Muscle of leg (tissue), 16 donors: ENCODE measurements at places on chromosomes 5 and 9. TPM values are rescaled to one million over a fixed set of nuclear protein-coding genes. Genes with fewer than 3 reads are reported as not detected.

GRCh38 chr5:14507156-14507941, 74.2 kb upstream of the OTULINL start:
- no peak for DNase-seq

Gene SV2C
- under 0.01 TPM for total RNA-seq

Gene TNC
- 28.4 TPM for total RNA-seq

- no peak for DNase-seq
Observed at GRCh38 chr5:29382780-29383179, 1810.7 kb upstream of the CDH6 start.

Gene CHSY3
- total RNA-seq = 6.3 TPM

GRCh38 chr5:157926977-157927376, 68.0 kb upstream of the CLINT1 start:
- peak; percentile 55 for DNase-seq

DNA sequence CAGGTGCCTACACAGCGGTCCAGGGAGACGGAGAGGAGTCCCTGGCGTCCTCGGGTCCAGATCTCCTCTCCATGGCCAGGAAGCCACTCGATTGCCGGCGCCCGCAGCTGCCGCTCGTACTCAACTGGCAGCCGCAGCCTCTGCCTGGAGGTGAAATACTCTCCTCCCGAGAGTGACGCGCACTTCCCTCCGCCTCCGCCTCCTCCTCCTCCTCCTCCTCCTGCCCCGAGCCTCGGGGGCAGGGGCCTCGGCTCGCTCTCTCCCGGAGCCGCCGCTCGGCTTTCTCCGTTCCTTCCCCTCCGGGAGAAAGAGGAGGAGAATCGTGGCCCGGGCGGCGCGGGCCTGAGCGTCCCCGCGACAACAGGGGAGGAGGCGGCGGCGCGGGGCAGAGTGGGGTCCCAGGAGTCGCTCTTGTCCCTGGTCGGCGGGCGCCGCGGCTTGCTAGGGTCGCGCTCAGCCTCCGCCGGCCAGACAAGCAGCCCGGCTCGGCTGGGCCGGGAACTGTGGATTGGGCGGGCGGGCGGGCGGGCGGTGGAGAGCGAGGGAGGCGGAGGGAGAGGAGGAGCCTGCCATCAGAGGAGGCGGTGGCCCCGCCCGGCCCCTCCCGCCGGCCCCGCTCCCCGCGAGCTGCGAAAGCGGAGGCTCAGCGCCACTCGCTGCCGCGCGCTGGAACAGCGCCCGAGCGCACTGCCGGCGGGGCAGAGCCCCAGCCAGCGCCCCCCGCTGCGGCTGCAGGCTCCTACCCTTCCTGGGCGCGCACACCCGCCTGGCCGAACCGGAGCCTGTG, at the start of gene CEMIP2:
Gene CEMIP2 (minus strand): TSS at position 126 of the 787 bp plus-strand sequence. CDS start 18,140 bp downstream, outside the sequence.
- peak; percentile 96 for DNase-seq

Gene ZNF622
- total RNA-seq = 23.1 TPM

GRCh38 chr5:53900677-53901076, 340.2 kb downstream of the NDUFS4 start:
- no peak for DNase-seq

Gene HMGCR
- 14.0 TPM for total RNA-seq

DNA sequence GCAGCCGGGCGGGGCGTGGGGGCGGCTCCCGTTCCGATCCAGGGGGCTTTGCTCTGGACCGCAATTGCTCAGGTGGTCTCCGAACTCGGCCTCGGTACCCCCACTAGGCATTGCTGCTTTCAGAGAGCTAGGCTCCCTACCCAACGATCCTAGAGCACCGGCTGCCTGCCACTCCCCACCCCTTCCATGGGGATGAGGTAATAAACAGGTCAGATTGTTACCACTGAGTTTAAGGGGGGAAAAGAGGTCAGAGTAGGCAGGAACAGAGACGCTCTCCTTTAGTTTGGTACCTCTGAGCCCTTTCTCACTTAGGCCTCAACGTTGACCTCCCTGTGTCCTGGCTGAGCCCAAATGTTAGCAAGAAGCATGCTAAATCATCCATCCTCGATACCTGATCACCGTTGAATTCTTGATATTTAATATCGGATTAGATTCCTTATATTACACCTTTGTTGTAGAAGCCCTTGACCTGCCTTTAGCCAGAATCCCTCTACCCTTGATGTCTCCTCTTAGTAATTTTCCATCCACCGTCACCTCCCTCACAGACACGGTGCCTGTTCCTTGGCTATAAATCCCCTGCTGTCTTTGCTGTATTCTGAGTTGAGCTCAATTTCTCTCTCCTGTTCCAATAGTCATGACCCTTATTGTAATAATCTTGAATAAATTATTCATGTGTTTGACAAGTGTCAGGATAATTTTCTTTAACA, 588 bp upstream of the PLPP1 start:
- no peak for DNase-seq

Gene PRDM9
- not detected for total RNA-seq

Gene INSYN2B
- total RNA-seq = 0.04 TPM

Gene WNT8A
- not detected for total RNA-seq

GRCh38 chr5:150026682-150027172, 26.2 kb downstream of the HMGXB3 start:
- no peak for DNase-seq

- no peak for DNase-seq
Observed at GRCh38 chr5:135250671-135251070, 148.4 kb downstream of the MACROH2A1 start.

DNA sequence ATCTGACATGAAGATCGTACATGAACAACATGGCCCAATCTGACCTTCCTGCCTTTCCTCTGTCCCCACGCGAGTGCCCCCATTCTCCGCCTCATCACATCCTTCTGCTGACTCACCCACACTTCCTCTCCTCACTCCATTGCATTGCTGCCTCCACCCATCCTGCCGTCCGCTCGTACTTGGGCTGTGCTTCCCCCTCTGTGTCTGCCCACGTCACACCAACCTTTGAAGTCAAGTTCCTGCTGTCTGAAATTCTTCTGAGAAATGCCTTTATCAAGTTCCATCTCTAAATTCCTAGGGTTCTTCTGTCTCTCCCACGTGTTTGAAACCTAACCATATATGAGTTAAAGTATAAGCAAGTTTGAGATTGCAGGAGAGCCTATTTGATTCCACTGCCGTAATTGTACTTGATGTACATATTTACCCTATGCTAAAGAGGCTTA, 18.0 kb upstream of the STARD4 start:
- DNase-seq = peak; percentile 64

- DNase-seq = no peak
Observed at GRCh38 chr5:142170254-142170953, 61.8 kb downstream of the NDFIP1 start.

DNA sequence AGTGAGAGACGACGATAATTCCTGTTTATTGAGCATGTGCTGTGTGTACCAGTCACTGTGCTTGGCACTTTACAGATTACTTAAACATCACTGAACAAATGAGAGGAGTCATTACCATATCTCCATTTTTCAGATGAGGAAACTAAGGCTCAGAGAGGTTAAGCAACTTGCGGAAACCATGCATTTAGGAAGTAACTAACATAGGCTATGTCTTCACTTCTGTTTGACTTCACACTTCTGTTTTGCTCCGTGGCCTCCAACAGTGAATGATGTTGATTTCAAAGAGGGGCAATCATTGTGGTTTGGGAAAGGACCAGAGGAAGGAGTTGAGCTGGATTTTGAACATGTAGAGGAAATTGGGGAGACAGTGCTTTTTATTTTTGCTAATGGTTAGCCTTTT, 16.7 kb downstream of the GCNT1 start:
- no peak for DNase-seq

Gene ACTBL2
- total RNA-seq = not detected

GRCh38 chr9:89252651-89253267, 58.2 kb upstream of the CKS2 start:
- peak; percentile 23 for DNase-seq

Gene MYOZ3
- 7.7 TPM for total RNA-seq

- DNase-seq = no peak
Observed at GRCh38 chr9:116479967-116480366, 207.1 kb upstream of the TRIM32 start.

Gene ZNF483
- 3.1 TPM for total RNA-seq

GRCh38 chr9:100426530-100427365, at the start of gene MSANTD3:
Gene MSANTD3, plus strand, starts transcription at chr9:100427143. Its CDS starts 14,796 bp downstream, at chr9:100441939.
- peak; percentile 81 for DNase-seq

DNA sequence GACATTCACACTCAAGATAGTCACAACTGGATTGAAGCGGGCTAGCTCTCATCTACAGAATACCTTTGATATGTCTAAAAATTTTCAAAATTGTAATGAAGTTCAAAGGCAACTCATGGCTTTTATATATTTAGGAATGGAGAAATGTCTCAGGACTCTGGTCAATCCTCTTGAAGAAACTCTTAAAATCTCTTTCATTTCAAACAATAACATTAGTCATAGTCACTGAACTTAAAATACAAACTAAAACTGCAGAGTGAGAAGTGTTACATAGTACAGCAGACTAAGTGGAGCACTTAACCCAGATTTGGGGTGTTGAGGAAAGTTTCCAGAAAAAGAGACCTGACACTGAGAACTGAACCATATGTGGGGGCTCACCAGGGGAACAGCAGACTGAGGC, 20.7 kb downstream of the FANCC start:
- no peak for DNase-seq

DNA sequence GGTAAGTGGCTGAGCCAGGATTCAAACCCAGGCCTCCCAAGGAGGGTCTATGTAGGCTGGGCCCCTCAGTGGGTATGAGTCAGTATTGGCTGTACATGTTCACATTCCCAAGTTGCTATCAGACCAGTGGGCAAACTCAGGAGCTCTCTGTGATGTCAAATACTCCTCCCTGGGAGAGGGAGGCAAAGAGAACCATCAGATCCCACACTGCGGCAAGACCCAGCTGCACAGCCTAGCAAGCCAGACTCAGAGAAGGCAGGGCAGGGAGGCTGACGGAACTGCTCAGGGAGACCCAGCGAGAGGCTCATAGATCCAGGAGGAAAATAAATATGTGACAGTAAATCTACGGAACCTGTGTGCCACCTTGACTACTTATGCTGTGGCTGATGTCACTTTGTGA, 42.6 kb upstream of the SAP30L start:
- no peak for DNase-seq

DNA sequence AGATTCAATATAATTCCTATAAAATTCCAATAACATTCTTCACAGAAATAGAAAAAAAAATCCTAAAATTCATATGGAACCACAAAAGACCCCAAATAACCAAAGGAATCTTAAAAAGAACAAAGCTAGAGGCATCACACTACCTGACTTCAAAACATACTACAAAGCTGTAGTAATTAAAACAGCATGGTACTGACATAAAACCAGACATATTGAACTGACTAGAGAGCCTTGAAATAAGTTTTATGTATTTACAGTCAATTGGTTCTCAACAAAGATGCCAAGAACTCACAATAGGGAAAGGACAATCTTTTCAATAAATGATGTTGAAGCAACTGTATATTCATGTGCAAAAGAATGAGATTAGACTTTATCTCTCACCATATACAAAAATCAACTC, 36.9 kb downstream of the BTNL9 start:
- no peak for DNase-seq

DNA sequence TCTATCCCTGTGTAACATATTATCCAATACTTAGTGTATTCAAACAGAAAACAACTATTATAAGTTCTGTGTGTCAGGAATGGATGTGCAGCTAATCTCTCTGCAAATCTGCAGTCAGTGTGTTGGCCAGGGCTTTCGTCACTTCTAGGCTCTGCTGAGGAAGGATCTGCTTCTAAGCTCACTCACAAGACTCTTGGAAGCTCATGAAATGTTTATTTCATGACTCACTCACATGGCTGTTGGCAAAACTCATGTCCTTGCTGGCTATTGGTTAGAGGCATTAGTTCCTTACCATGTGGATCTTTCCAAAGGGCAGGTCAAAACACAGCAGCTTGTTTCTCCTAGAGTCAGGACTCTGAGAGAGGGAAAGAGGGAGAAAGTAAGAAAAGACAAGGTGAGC, 367.4 kb upstream of the SMARCA2 start:
- DNase-seq = peak; percentile 70

DNA sequence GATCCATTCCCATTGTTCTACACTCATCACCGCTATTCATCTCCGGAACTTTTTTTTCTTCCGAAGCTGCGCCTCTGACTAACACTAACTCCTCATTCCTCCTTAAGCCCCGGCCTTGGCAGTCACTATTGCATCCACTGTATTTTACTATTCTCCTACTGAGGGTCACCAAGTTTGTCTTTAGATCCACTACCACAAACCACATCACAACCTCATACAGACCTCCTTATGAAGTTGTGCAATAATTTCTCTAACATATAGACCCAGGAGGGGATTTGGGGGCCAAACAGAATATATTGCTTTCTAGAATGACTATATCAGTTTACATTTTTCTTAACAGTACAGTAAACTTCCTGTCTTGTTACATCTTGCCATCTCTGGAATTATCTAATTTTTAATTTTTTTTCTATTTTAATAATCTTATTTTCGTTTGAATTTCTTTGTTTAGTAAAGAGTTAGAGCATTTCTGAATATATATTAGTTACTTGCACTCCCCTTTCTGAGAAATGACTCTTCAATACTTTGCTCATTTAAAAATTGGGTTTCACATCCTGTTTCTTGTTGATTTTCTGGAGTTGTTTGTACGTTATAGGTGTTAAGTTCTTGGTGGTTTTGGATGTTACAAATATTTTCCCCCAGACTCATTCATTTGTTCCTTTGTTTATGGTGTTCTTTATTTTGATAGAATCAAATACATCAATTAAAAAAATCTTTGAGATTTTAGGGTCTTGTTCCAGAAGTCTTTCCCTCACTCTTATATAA, 37.1 kb downstream of the DMRT2 start:
- DNase-seq = peak; percentile 36

Gene OCLN
- total RNA-seq = 2.4 TPM

DNA sequence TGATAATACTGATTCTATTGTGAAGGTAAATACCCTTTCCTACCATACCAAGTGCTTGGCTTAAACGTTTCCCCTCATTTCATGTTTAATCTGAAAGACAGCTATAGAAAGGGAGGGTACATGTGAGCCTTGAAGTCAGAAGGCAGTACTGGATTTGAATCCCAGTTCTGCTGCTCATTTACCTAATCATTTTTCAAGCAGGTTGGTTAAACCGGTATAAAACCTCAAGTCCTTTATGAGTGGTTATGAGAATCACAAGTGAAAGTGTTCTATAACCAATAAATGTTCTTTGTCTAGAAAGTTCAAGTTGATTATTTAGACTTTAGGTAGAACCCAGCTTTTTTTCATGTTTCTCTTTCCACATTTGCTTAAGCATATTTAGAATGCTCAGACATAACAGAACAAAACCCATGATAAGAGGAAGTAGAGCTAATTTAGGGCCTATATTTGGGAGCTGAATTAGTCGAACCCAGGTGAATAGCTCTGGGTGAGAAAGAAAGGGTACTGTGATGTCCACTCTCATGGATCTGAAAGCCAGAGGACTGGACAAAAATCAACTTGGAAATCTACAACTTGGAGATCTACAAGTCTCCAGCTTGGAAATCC, 29.7 kb upstream of the F2RL2 start:
- DNase-seq = no peak
